Esophagus muscularis mucosa (tissue), 4 donors: ENCODE measurements at places on chromosomes 12 and 14.

GRCh38 chr14:76761960-76762410 is 717 bp downstream of the VASH1 start:
- peak; percentile 87 for DNase-seq

DNA sequence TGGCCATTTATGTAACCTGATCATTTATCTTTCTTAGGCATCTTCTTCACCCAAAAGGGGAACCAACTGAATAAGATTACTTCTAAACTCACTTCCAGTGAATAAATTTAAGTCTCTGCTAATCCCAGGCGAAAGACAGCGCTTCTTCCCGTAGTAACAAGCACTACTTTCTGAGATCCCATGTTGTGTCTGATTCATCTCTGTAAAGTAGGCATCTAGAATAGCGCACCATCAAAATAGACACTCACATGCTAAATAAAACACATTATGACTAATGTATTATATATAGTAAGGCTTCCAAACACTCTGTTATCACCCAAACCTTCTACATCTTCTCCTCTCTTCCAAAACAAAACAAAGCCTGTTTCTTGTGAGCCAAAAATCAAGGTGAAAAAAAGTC is 15.1 kb downstream of the GTF2A1 start:
- DNase-seq = no peak

GRCh38 chr14:84806622-84807021 is 723.3 kb upstream of the FLRT2 start:
- DNase-seq = no peak

- DNase-seq = no peak
Observed at GRCh38 chr12:39352471-39353017, 90.4 kb downstream of the KIF21A start.

- no peak for DNase-seq
Observed at GRCh38 chr12:26648584-26648983, 184.4 kb downstream of the ITPR2 start.

DNA sequence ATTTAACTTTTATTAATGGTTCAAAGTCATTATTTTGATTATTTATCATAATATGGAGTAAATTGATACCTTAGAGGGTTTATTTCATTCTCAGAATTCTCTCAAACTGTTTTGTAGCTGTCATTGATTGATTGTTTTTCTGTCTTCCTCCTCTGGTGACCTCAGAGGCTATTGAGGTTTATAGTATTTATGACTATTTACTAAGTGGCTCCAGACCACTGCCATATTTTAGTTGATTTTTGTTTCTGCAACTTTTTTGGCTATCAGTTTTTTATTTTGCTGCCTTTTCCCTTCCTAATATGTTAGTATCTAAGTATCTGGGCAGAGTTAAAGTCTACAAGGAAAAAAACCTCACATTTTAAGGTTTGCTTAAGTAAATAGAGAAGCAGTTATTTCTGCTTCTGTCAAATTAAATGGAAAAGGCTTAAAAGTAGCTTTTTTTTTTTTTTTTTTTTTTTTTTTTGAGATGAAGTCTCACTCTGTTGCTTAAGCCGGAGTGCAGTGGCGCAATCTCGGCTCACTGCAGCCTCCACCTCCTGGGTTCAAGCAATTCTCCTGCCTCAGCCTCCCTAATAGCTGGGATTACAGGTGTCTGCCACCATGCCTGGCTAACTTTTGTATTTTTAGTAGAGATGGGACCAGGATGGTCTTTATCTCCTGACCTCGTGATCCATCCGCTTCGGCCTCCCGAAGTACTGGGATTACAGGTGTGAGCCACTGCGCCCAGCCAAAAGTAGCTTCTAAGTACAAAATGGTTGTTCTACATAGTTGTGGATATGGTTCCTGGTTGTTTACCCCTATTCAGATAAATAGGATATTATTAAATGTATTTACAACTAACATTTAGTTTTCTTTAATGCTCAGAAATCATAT is 8.2 kb downstream of the MDM2 start:
- no peak for DNase-seq

DNA sequence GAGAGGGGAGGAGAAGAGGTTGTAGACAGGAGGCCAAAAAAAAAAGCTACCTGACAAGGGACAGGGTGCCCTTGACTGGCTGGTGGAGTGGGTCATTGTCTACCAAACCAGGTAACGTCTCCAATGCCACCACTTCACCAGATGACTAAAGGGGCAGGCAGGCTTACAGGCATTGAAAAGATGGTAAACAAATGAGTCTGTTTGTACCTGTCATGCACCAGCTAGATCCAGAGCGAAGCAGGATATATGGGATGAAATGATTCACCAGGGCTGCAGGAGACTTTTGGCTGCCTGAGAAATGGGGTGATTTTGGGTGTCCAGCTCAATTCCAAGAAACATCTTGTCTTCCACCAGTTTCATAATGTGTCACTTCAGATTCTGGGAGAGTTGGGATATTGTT is 4.0 kb downstream of the C12orf54 start:
- DNase-seq = no peak

- DNase-seq = no peak
Observed at GRCh38 chr12:810671-811415, 58.5 kb downstream of the WNK1 start.

- no peak for DNase-seq
Observed at GRCh38 chr12:132130690-132131089, 13.4 kb downstream of the DDX51 start.

DNA sequence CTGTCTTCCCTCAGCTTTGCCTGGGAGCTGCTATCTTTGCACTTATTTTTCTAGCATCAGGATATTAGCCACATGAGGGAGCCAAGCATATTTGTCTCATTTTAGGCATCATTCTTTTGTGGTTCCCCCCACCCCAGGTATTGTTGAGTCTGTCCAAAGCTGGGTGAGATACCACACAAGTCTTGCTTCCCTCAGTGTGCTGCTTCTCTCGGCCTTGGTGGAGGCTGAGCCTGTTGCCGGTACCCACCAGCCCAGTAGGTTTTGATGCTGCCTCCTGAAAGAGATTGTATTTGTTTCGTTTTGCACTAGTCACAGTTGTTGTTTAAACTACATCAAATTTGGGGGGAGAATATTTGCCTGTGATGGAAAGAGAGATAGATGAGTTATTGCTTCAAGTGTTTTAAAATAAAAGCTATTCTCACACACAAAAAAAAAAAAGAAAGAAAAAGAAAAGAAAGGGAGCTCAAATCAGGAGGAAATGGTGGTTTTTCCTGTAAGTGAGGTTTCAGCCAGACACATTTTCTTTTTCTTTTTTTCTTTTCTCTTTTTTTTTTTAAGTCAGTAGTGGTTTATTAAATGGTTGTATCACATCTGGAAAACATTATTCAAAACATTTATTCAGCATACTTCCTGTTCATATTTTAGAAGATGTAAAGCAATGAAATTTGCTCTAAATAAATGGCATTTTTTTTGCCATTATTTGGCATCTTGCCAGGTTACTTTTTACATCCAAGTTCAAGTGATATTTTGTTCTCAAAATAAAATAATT is 58.5 kb downstream of the SLC4A8 start:
- no peak for DNase-seq

DNA sequence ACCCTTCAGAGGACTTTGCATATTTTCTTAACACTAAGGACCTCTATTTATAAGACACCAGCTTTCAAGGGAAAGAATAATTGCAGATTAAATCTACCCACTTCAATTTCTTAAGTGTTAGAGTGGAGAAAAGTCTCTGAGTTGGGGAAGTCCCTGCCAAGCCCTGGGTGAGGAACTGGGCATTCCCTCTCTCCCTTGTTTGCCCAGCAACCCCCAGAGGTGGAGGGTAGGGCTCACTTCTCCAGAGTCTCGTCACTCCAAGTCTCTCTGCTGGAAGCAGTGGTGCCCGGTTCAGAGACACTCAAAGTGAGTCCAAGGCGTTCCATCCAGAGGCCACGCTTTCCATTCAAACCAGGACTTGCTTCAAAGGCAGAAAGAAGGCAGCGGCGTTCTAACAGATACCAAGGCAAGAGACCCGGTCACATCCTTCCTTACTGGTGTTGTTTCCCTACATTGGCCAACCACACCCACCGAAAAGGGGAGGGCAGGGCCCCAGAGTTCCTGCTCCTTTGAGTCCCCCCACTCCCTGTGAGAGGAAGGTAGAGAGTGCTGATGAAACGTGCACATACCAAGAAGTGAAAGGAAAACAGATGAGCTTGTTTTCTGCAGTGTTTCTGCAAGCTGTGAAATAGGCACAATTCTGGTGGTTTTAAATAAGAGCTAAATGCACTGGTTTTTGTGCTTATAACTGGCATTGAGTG is 6.1 kb upstream of the BDKRB2 start:
- no peak for DNase-seq

DNA sequence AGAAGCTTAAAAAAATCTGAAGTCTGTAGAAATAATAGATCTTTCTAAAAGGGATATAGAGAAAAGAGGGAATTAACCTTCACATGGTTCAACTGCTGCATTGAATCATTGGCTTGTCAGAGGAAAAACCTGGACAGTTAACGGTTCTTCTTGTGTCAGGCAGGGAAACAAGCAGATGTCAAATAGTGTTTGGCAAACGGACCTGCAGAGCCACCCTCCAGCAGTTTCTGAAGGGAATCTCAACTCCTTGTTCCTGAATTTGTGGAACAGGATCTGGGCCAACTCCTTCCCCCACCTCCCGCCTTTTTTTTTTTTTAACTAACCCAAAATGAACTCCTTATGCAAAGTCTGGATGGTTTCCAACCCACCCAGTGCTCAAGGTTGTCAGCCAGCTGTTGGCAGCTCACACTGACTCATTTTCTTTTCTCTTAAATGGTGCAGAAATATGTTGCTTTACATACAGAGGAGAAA is 187.3 kb downstream of the CAND1 start:
- no peak for DNase-seq

GRCh38 chr14:51248016-51248987 is 8.3 kb downstream of the TMX1 start:
- DNase-seq = no peak

GRCh38 chr14:36816481-36816880 is 154.8 kb downstream of the PAX9 start:
- DNase-seq = no peak
